ENCODE measurements at places on chromosomes 7 and 10.

DNA sequence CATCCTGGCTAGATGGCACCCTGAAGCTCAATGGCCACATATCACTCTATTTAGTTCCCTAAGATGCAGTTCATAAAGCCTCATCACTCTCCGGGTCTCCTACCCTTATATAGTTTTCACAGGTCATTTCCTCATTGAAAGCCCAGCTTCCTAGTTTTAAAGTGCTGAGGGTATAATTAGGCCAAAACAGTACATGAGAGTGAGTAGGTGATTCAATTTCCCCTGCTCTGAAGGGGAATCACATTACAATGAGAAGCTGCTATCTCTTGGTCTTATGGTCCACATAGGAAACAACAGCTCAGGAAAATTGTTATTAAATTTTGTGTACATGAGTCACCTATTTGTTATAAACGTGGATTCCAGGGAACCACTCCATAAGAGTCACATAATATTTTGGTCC is 162.0 kb downstream of the SEMA3E start:
- no peak for DNase-seq

DNA sequence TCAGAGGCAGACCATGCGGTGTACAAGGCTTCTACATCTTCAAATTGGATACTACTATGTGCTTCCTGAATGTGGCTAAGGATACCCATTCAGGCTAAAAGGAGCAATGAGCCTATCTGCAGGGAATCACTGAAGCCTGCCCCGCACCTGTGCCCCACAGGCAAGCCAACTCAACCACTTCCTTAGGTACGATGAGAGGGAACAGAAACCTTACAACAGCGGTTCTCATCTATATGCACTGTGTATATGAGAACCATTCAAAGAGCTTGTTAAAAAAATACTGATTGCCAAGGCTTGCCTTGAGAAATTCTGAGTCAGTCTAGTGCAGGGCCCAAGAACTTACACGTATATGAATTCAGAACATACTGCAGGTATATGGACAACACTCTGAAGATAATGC is 679.6 kb downstream of the PARD3 start:
- no peak for DNase-seq

GRCh38 chr10:68067508-68067907 is 7.6 kb downstream of the HERC4 start:
- no peak for DNase-seq

DNA sequence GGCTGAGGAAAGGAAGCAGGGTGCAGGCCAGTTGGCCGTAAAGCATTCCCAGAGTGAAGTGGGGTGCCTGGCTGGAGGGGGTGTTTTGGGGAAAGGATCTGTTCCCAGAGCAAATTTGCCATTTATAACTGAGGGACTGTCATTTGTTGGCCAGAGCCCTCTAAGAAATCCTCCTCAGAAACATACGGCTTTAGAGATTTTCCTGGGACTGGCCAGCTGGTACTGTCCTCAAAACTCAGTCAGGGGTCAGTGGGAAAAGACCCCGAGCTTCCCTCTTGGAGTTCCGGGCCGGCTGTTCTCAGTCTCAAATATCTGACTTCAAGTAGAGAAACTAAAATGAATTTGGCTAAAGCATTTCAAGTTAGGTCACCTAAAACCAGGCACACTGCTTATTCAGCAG is 55.9 kb downstream of the ETV1 start:
- DNase-seq: no peak

- no peak for DNase-seq
Observed at GRCh38 chr10:129110780-129111179, 356.3 kb upstream of the MGMT start.

GRCh38 chr7:111129435-111129834 is 38.5 kb downstream of the LRRN3 start:
- no peak for DNase-seq

GRCh38 chr7:73606801-73607691 is 17.3 kb downstream of the MLXIPL start:
- peak; percentile 48 for DNase-seq

DNA sequence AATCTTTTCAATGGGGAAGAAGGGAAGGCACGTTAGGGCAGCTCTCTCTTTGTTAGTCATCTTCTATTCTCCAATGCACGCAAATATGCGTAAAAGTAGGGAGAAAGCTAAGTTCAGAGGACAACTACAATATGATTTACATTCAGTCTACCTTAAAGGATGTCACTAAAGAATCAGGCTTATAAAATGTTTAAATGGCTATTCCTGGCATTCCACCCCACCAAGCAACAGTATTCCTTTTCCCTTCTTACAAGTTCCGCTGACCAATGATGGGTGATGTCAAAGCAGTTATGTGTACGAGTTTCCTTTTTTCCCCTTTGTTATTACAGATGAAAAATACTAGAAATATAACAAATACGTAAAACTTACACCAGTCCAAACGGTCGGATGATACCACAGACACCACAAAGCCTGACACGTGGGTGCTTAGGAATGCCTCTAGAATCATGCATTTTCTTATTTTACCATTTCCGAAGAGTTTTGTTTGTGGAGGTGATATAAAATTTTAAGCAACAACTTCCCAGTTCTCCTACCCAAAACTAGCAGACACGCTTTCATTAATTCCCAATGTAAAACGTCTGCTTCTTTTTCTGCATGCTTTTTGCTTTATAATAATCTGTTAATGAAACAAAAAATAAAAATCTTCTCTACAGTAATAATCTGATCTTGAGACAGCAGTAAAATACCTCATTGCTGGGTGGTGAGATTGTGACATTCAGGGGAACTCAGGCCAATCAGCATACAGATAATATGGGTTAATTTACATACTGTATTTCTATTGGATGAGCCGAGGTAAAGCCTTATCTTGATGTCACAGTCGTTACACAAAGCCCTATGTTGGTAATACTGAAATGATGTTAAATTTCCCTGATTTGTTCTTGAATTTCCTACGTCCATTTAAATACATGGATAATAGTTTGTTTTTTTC is 708 bp upstream of the GPR85 start:
- DNase-seq: no peak

DNA sequence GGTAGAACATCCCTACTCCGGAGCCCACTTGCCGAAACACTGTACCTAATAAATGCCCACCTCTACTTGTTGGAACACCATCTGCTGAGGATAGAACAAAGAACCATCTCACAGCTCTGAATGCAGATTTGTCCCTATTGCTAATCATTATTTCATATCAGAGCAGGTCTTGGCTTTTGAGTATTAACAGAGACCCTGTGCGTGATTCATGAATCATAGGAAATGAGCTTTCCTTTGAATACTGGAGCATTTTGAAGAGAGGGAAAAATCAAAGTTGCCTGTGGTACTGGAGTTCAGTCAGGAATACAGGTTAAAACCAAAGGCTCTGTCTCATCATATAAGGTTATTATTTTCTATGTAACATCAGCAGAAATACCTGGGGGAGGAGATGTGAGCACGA is 1132.3 kb downstream of the XPNPEP1 start:
- no peak for DNase-seq

- DNase-seq: no peak
Observed at GRCh38 chr7:102117743-102118142, 168.9 kb upstream of the SH2B2 start.

- no peak for DNase-seq
Observed at GRCh38 chr10:128990986-128991385, 476.1 kb upstream of the MGMT start.

DNA sequence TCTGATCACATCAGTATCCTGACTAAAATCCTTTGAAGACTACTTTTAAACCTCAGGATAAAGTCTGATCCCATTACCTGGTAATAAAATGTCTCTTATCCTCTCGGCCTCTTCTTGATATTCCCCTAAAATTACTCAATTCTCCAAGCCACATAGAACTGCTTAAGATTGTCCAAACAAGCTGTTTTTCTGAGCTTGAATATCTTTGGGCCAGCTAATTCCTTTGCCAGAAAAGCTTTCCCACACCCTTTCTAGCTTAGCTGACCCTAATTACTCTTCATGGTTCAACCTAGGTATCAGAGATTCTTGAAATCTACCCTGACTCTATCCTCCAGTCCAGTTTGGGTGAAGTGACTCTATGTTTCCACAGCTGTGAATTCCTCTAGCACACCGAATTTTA is 328.6 kb downstream of the CRPPA start:
- no peak for DNase-seq
